ENCODE measurements at places on chromosomes 13 and 19. TPM values are rescaled to one million over a fixed set of nuclear protein-coding genes. Genes with fewer than 3 reads are reported as not detected.

The DMWD gene
- 20.4 TPM for total RNA-seq

The ARHGAP35 gene
- total RNA-seq, result 30.3 TPM

The SSC5D gene
- 17.7 TPM for total RNA-seq

The ZNF546 gene
- 7.3 TPM for total RNA-seq

The CGB3 gene
- total RNA-seq, result not detected

The CCDC169 gene
- total RNA-seq, result 2.1 TPM

The CNFN gene
- not detected for total RNA-seq

The EFNB2 gene
- 14.6 TPM for total RNA-seq

The LHB gene
- total RNA-seq, result not detected

The IGFL1 gene
- total RNA-seq, result not detected

The ITGBL1 gene
- total RNA-seq, result 4.7 TPM

The PRRG2 gene
- not detected for total RNA-seq

The CEACAM8 gene
- total RNA-seq, result 0.52 TPM

The ZNF728 gene
- total RNA-seq, result 0.52 TPM

The ZNF579 gene
- 1.6 TPM for total RNA-seq

The GJB2 gene
- 1.0 TPM for total RNA-seq

The FPR3 gene
- 0.52 TPM for total RNA-seq

The PSG7 gene
- total RNA-seq, result not detected

The SULT2A1 gene
- not detected for total RNA-seq

The VAV1 gene
- total RNA-seq, result 4.7 TPM

The BEST2 gene
- not detected for total RNA-seq

The PLIN5 gene
- 2.1 TPM for total RNA-seq

The ZNF20 gene
- total RNA-seq, result 2.1 TPM

The NFIX gene
- total RNA-seq, result 49.1 TPM

The ZNF256 gene
- 12.0 TPM for total RNA-seq

The RGCC gene
- total RNA-seq, result 28.2 TPM

The IRS2 gene
- total RNA-seq, result 2.6 TPM

The TNFSF11 gene
- under 0.01 TPM for total RNA-seq

The TIMM29 gene
- total RNA-seq, result 25.6 TPM

The KLK10 gene
- total RNA-seq, result under 0.01 TPM

The A1BG gene
- total RNA-seq, result under 0.01 TPM

The EDDM13 gene
- total RNA-seq, result not detected

The CACNA1A gene
- total RNA-seq, result 0.52 TPM

The AMER2 gene
- total RNA-seq, result not detected

The MBD3L3 gene
- not detected for total RNA-seq

The PEAK3 gene
- not detected for total RNA-seq

The YJU2 gene
- 14.6 TPM for total RNA-seq
